ENCODE measurements at places on chromosomes 16 and 17.

- no peaks in the 10 kb centered on the region for H3K36me3 ChIP-seq
- peak overlapping the region; percentile 66 for H3K27ac ChIP-seq
- DNase-seq: peak; percentile 89
- H3K4me3 ChIP-seq: peak overlapping the region; percentile 79
- no peaks in the 10 kb centered on the region for H3K27me3 ChIP-seq
Observed at GRCh38 chr17:42682722-42683403, 532 bp downstream of the CNTNAP1 start.

DNA sequence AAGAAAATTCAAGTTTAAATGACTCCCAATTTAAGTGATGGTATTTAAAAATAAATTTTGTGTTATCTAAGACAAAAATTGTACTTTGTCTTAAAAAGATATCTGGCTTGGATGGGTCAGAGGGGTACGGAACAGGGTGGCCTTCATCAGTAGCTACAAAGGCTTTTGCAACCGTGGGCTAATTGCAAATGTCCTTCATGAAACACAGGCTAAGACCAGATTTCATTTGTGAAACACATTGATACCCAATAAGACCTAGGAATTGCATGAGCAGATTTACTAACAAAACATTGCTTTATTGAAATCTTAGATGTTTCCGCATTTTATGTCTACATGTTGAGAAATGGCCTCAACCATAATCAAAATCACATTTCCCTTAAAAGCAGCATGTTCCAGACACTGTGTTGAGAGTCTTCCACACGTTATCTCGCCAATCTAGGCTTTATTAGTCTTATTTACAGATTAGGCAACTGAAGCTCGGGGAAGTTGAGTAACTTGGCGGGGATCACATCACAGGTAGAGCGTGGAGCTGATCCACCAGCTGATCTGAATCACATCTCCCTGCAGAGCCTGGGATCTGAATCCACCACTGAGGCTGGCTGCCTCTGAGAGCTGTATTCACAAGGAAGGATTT lies 21.8 kb downstream of the FBXO39 start:
- H3K27ac ChIP-seq: no peak overlapping the region
- no peaks in the 10 kb centered on the region for H3K36me3 ChIP-seq
- H3K4me1 ChIP-seq: peaks cover 17% of the 10 kb centered on the region
- DNase-seq: peak; percentile 44

GRCh38 chr17:59464246-59464645 lies 101.2 kb upstream of the DHX40 start:
- H3K4me3 ChIP-seq: no peak overlapping the region
- H3K27me3 ChIP-seq: no peaks in the 10 kb centered on the region
- H3K36me3 ChIP-seq: no peaks in the 10 kb centered on the region

GRCh38 chr17:44540246-44541084 lies 16.8 kb upstream of the FZD2 start:
- peaks cover 47% of the 10 kb centered on the region for H3K4me1 ChIP-seq
- no peak for DNase-seq
- no peaks in the 10 kb centered on the region for H3K27me3 ChIP-seq
- no peaks in the 10 kb centered on the region for H3K36me3 ChIP-seq
- no peak overlapping the region for H3K4me3 ChIP-seq
- H3K27ac ChIP-seq: no peak overlapping the region

DNA sequence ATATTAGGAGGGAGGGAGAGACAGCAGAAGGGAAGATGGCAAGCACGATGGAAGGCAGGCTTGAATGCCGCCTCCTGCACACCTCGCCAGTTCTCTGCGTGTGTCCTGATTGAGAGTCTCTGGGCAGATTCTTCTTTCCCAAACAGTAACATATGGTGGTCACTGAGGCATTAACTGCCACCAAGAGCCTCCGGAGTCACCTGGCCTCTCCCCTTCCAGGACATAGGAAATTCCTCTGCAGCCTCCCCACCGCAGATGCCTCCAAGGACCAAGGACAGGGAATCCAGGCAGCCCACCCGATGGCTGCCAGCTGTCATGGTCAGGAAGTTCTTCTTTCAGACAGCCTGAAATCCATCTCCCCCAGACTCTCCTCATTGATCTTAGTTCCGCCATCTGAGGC lies 149.3 kb downstream of the ENGASE start:
- DNase-seq: no peak
- no peaks in the 10 kb centered on the region for H3K4me1 ChIP-seq

DNA sequence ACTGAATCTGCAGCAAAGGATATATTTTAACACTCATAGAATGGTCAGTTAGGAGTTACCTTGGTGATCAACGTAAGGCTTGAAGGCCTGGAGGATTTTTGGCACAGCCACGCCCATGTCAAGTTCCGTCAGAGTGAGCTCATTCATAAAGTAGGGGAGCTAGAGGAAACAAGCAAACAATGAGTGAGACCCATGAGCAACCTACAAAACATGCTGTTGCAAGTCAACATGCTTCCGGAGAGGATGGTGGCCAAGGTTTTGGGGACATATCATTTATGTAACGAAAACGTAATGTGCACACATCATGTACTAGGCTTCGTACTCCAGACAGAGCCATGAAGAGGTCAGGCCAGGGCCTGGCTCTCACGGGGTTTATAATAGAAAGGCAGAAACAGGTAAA lies 41.1 kb upstream of the ERN1 start:
- no peaks in the 10 kb centered on the region for H3K27me3 ChIP-seq
- DNase-seq: peak; percentile 23
- no peak overlapping the region for H3K27ac ChIP-seq
- peaks cover 5% of the 10 kb centered on the region for H3K36me3 ChIP-seq
- no peak overlapping the region for H3K4me3 ChIP-seq

DNA sequence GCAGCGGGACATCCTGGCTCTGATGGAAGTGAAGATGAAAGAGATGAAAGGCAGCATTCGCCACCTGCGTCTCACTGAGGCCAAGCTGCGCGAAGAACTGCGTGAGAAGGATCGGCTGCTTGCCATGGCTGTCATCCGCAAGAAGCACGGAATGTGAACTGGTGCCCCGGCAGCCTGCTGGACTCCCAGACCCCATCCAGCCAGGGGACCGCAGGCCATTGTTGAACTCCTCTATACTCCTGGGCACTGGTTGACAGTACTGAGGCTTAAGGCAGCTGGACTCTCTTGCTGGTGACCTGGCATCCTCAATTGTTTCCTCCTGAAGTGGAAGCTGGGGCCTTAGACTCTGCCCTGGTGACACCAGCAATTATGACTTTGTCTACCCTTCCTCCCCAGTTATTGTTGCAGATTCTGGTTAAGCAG lies 1.2 kb downstream of the THAP11 start:
- peaks cover 42% of the 10 kb centered on the region for H3K4me1 ChIP-seq
- peak; percentile 70 for DNase-seq
- no peaks in the 10 kb centered on the region for H3K27me3 ChIP-seq
- peak overlapping the region; percentile 76 for H3K4me3 ChIP-seq
- peak overlapping the region; percentile 91 for H3K27ac ChIP-seq
- H3K36me3 ChIP-seq: no peaks in the 10 kb centered on the region

DNA sequence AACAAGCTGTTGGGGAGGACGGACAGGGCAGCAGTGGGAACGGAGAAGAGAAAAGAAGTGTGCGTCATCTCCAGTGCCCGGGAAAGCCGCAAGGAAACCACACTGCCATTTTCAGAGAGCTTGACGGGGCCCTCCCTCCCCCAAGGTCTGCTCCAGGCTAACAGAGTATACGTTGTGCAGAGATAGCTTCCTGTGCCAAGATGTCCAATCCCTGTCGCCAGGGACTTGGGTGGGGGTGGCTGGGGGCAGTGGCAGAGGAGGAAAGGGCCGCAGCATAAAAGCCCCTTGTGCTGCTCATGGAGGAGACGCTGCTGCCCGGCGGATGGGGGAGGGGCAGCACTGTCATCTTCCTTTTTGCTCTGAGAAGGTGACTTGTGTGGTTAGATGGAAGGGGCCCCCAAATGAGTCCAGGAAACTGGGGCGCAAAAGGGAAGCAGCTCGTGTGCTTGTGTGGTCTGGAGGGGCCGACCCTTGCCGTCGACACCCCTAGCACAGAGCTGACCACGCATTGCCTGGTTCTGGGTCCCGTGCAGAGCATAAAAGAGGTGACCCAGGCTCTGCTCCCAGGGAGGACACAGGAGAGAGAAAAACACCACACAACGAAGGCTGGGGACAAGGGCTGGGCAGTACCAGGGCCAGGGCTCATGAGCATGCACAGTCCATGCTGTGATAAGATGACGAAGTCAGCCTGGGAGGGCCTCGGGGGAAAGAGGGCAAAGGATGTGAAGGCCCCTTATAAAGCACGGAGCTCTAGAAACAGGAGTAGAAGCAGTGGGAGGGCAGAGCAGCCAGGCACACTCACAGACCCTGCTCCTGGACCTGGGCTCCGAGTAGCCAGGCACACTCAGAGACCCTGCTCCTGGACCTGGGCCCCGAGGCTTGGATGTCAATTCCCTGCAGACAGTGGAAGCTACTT lies 372.7 kb downstream of the SLC39A11 start:
- no peak overlapping the region for H3K27ac ChIP-seq
- peaks cover 11% of the 10 kb centered on the region for H3K4me1 ChIP-seq
- no peaks in the 10 kb centered on the region for H3K36me3 ChIP-seq
- H3K27me3 ChIP-seq: no peaks in the 10 kb centered on the region
- DNase-seq: no peak

- no peaks in the 10 kb centered on the region for H3K4me1 ChIP-seq
- H3K27me3 ChIP-seq: 0 out of 2 replicates have a peak, but pooled peaks cover 9% of the 10 kb centered on the region
- no peak overlapping the region for H3K4me3 ChIP-seq
- no peak for DNase-seq
- no peaks in the 10 kb centered on the region for H3K36me3 ChIP-seq
Observed at GRCh38 chr17:65185668-65186382, 48.7 kb downstream of the RGS9 start.

GRCh38 chr16:57084257-57084770 lies 8.1 kb upstream of the CPNE2 start:
- DNase-seq: peak; percentile 78
- no peak overlapping the region for H3K27ac ChIP-seq
- no peaks in the 10 kb centered on the region for H3K27me3 ChIP-seq

DNA sequence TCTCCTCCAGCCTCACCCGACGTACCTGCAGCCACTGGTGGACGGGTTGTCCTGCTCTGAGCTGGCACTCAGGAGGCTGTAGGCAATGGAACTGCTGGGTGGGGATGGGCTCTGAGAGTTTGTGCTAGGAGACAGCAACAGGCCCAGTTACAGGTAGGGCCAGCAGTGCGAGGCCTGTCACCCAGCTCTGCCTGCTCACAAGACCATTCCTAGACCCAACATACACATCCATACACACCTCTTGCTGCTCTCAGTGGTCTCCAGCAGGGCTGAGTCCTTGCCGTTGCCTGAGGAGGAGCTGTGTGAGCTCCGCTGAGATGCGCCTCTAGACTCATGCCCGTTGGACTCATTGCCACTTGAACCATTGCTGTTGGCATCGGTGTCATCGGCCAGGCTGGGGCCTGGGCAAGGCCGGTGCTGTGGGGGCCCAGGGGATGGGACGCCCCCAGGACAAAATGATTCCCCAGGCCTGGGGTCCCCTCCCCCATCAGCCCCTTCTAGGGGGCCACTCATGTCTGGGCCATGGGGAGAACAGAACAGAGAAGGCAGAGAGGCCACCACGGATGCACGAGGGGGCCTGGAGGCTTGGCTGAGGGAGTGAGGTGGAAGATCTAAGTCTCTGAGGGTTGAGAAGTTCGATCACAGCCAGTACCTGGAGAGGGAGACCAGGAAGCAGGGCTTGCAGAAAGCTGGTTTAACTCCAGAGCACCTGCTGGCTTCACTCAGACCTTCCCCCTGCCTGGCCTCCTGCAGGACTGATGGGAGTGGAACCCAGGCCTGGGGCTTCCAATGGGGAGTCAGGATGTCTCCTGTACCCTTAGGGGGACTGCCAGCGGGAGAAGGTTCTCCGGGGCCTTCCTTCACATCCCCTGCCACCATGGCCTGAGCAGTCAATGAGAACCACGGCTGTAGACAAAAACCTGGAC lies 1.7 kb downstream of the PER1 start:
- no peak for DNase-seq
- H3K4me3 ChIP-seq: peak overlapping the region; percentile 81
- no peaks in the 10 kb centered on the region for H3K27me3 ChIP-seq
- peaks cover 31% of the 10 kb centered on the region for H3K4me1 ChIP-seq

GRCh38 chr17:13410874-13411273 lies 190.9 kb downstream of the HS3ST3A1 start:
- H3K27ac ChIP-seq: peak overlapping the region; percentile 67
- H3K27me3 ChIP-seq: no peaks in the 10 kb centered on the region
- no peaks in the 10 kb centered on the region for H3K36me3 ChIP-seq
- no peak overlapping the region for H3K4me3 ChIP-seq
- H3K4me1 ChIP-seq: peaks cover 41% of the 10 kb centered on the region

GRCh38 chr16:31090540-31090939 lies 1.8 kb upstream of the PRSS53 start:
- peak overlapping the region; percentile 93 for H3K27ac ChIP-seq
- peak; percentile 84 for DNase-seq
- H3K4me1 ChIP-seq: peaks cover 27% of the 10 kb centered on the region

- H3K36me3 ChIP-seq: no peaks in the 10 kb centered on the region
- H3K27me3 ChIP-seq: peaks cover 43% of the 10 kb centered on the region
- H3K27ac ChIP-seq: no peak overlapping the region
Observed at GRCh38 chr17:8057691-8058114, 18.8 kb downstream of the ALOX15B start.

DNA sequence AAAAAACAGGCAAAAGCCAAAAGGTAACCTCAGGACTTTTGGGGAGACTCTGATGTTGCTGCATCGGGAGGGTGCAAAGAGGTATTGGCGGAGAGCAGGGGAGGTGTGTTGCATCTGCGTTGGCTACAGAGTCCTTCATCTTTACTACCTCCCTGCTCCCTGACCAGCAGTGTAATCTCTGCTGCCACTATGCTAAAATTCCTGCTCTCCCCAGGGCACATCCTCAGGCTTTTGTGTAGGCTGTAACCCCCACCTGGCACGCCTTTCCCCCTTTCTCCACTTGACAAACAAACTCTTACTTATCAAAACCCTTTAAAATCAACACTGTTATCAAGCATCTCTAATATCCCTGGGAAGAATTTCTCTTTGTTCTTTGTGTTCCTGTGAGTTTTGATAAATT lies 435.3 kb downstream of the HAPSTR1 start:
- no peak overlapping the region for H3K4me3 ChIP-seq
- no peak overlapping the region for H3K27ac ChIP-seq

GRCh38 chr16:81585785-81586184 lies 141.2 kb downstream of the CMIP start:
- H3K36me3 ChIP-seq: no peaks in the 10 kb centered on the region
- H3K4me1 ChIP-seq: peaks cover 18% of the 10 kb centered on the region
- no peak overlapping the region for H3K4me3 ChIP-seq
- no peak overlapping the region for H3K27ac ChIP-seq
- DNase-seq: no peak

DNA sequence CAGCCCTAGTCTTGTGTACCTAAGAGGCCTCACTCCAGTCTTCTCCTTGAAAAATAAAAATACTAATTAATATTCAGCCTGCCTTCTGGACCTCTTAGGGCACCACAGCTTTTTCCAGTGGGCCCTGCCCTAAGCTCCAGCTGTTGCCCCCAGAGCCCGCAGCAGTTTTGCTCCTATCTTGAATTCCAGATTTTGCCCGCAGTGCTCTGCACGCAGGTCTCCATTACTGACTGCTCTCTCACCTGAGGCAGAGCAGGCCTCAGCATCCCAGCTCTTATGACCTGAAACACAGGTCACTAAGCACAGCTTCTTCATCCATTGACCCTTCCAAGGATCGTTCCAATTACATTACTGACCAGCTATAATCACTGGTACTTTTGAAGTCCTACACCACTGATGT lies 28.4 kb upstream of the NAGLU start:
- H3K27me3 ChIP-seq: no peaks in the 10 kb centered on the region
- DNase-seq: no peak
- peaks cover 25% of the 10 kb centered on the region for H3K36me3 ChIP-seq
- H3K4me1 ChIP-seq: no peaks in the 10 kb centered on the region
- no peak overlapping the region for H3K27ac ChIP-seq
- no peak overlapping the region for H3K4me3 ChIP-seq
